ENCODE measurements at places on chromosomes 3 and 15.

GRCh38 chr3:48999085-48999858, 7.9 kb upstream of the WDR6 start:
- DNase-seq: no peak

DNA sequence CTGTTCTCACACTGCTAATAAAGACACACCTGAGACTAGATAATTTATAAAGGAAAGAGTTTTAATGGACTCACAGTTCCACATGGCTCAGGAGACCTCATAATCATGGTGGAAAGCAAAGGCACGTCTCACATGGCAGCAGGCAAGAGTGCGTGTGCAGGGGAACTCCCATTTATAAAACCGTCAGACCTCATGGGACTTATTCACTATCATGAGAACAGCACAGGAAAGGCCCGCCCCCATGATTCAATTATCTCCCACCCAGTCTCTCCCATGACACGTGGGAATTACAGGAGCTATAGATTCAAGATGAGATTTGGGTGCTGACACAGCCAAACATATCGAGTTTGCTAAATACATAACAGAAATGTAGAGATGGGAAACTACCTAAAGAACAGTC, 39.5 kb upstream of the DGKG start:
- DNase-seq: peak; percentile 66

GRCh38 chr3:22372292-22373062, 621.5 kb upstream of the ZNF385D start:
- peak; percentile 23 for DNase-seq

- peak; percentile 85 for DNase-seq
Observed at GRCh38 chr15:51077221-51078153, 17.2 kb downstream of the TNFAIP8L3 start.

- DNase-seq: no peak
Observed at GRCh38 chr3:163011596-163011995, 1515.0 kb downstream of the OTOL1 start.

DNA sequence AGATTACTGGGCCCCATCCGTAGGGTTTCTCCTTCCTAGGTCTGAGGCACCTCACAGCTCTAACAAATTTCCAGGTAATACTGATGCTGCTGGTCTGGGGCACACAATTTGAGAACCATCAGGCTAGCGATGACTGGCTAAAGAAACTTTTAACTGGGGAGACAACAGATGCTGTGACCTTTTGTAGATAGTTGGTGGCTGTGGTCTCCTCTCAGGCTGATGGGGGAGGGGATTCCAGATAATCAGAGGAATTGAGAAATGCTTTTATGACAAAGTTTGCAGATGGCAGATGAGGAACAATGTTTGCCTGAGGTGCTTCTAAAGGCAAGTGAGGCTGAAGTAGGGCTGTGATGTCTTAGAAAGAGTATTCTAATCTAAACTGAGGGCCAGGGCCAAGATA, 13.8 kb upstream of the CCR9 start:
- no peak for DNase-seq

GRCh38 chr15:89442671-89443307, 53.6 kb downstream of the RHCG start:
- DNase-seq: peak; percentile 75

DNA sequence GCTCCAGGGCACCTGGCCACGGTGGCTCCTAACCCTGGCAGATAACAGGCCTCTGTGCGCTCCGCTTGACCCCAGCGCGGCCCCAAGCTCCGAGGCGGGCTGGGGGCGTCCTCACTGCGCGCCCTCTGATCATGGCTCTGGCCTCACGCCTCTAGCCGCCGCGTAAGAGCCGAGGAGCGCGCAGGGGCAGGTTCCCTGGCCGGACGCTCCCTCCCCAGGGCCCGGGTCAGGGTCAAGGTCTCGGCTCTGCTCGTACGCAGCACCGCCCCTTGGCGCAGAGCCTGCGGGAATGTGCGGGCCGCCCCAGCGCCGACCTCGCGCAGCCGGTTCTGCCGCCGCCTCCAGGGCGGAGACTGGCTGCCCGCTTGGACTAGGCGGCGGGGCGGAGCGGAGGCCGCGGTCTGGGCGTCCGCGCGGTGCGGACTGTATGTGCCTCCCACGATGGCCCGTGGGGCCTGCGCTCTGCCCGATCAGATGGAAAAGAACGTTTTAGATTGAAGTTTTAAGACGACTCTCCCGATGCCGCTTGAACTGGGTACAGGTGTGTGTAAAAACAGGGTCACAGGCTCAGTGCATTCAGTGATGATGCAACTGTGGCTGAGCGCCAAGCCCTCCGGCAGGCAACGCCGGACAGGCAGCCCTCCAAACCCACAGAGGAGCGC, 40.8 kb downstream of the CHST14 start:
- peak; percentile 62 for DNase-seq

- no peak for DNase-seq
Observed at GRCh38 chr3:126886217-126886616, 96.7 kb upstream of the PLXNA1 start.

DNA sequence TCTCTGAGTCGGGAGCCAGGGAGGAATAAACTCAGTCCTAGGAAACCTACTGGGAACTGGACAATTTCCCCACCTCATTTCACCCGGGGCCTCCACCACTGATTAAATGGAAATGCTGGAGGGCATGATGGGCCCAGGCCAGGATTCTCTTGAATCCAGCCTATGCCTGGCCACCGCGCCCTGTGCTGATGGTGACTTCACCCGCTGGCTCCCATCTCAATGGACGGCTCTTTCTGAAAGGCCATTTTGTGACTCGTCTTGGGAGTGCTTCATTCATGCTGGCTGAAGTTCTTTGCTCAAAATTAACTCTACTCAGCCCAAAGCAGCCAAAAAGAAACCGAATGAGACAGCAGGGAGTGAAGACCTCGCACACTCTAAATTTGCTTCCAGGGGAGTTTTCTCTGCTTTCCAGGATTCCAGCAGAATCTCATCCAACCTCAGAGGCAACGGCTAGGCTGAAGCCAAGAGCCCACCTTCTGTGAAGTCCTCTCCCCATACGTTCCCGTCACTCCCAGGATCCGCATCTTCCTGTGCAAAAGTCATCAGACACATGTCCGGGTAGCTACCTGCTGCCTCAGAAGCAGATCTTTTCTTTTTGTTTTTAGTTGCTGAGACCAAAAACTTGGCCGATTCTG, 266.0 kb upstream of the ICE2 start:
- no peak for DNase-seq

DNA sequence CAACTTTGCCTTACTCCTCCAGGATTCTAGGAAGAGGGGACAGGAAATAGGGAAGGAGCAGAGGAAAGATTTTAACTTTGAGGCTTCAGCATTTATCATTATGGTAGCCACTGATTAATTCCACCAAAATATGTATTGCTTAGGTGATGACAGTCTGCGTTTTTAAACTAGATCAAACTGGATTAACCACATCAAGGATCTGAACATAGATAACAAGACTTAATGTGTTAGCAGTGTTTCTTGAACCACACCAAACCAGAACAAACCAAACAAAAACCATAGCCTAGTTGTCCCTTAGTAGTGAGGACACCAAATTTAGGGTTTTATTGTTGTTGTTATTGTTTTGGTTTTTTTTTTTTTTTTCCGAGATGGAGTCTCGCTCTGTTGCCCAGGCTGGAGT, 113.5 kb upstream of the LMOD3 start:
- no peak for DNase-seq

DNA sequence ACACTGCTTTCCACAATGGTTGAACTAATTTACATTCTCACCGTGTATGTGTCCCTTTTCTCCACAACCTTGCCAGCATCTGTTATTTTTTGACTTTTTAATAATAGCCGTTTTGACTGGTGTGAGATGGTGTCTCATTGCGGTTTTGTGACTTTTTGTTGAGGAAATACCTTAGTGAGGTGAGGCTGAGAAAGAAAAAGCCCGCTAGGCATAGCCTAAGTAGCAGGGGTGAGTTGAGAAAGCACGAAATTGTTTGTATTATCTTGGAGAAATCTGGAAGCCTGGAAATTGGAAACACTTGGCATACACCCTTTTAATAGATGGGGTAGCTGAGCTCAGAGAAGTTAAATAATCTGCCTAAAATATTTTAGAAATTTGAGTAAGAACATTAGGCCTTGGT, 61.5 kb upstream of the CFAP161 start:
- DNase-seq: no peak

GRCh38 chr3:52054661-52055511, 1.5 kb downstream of the DUSP7 start:
- DNase-seq: peak; percentile 42

DNA sequence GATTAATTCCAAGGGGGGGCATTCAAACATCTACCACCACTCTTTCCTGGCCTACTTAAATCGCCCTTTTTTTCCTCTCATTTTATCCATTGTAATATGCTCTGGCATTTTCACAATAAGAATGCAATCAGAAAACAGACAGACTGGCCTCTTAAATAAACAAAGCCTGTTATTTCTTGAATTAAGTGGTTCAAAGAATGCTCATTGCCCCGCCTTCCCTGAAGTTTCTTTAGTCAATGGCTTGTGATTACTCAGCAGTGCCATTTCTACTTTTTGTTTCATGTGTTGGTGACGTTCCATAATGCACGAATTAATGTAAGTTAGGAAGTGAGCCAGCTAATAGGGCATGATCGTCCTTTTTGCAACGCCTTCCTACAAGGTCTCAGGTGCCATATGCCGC, 68.0 kb downstream of the FBN1 start:
- DNase-seq: no peak

GRCh38 chr3:132237652-132238032, 79.6 kb upstream of the ACP3 start:
- DNase-seq: no peak

DNA sequence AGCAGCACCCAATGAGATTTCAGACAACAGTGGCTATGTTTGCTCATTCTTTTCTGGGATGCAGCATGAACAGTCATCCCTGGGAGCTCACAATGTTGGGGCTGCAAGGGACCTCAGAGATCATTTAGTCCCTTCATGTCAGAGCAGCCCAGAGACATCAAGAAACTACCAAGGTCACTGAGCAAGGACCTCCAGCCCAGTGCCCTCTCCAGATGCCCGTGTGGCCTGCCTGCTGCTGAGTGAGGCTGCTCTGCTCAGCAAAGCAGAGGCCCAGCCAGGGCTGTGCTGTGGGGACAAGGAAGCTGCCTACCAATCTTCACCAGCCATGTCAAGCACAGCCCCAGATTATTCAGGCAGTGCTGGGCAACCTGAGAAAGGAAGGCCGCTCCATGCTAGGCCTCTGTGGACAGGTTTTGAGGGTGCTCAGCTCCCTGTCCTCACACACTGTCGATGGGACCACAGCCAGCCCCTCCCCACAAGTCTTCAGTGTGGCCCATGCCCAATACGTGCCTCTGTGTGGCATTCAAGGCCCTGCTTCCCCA, 99.7 kb downstream of the DAPK2 start:
- no peak for DNase-seq

DNA sequence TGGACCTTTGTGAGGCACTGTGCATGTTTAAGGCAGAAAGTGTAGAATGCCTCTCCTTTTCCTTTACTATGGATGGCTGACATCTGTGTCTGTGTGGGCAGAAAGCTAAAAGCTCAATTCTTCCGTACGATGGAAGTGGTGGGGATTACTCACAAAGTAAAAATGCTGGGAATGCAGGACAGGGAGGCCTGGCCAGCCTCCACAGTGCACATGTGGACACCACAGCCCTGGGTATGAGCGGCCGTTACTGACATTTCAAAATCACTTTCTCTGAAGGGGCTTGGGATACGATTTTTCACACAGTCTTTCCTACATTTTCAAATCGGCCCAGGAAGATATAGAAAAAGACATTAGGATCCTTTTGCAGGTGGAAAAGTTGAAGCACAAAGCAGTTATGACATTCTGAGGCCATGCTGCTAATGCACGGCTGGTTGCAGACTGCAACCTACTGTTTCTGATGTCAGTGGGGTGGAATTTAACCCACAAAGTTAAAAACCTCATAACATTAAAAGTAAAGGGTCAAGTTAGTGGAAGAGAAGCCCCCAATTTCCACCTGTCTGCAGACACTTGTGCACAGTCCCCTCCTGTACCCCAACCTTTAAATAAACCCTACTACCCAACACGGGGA, 27.9 kb downstream of the EHD4 start:
- no peak for DNase-seq

GRCh38 chr3:43759297-43759782, 68.6 kb downstream of the ABHD5 start:
- peak; percentile 25 for DNase-seq

- DNase-seq: no peak
Observed at GRCh38 chr3:58585994-58586393, 8.8 kb upstream of the FAM107A start.

DNA sequence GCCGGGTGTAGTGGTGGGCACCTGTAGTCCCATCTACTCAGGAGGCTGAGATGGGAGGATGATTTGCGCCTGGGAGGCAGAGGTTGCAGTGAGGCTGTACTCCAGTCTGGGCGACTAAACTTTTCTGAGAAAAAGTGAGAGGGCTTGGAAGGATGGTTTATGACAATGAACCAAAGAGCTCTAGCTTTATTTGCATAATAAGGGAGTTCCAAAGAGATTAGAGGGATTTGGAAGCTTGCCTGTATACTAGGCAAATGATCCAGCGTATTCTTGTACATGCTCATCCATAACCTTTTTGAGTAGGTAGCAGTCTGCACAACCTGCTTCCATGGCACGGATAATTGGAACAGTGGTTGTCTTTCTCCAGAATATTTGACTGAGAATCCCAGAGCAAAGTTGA, 251.1 kb downstream of the CHL1 start:
- DNase-seq: no peak

DNA sequence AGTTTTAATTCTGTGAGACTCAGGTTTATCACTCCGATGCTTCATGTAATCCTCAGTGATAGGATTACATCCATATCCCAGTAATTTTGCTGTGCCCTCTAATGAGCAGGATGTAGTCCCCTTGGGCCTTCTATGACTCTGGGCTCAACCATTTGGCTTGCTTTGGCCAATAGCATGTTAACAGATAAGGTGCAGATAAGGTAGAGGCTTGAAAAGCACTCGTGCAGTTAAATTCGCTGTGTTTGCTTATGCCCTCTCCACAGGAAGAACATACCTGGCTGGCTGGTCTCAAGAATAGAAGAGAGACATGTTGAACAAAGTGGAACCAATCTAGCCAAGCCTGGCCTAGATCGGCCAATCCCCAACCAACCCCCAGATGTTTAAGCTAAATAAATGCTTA, 20.1 kb downstream of the CCDC13 start:
- DNase-seq: no peak

GRCh38 chr3:119702530-119703527, at the start of gene CFAP91:
Gene CFAP91, plus strand, starts transcription at chr3:119703022. Its CDS starts 77 bp downstream, at chr3:119703099.
- peak; percentile 98 for DNase-seq

DNA sequence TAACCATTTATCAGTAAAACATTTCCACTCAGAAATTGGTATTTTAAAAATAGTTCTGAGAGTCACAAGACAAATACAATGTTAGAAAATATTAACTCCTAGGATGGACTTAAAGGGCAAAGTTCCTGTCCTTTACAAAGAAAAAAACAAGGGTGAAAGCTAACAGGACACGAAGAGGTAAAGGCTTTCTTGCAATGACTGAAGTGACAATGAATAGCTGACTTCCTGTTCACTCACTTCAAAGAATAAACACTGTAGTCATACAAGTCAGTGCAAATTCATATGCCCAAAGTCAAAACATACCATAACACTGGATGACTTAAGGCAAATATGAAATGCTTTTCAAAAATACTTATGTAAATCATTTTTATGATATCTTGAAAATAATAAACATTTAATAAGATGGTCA, 1389.8 kb upstream of the ALCAM start:
- DNase-seq: no peak

- no peak for DNase-seq
Observed at GRCh38 chr3:43343185-43343584, 56.8 kb downstream of the SNRK start.

Measured in suppressor macrophage treated with lipopolysaccharide for 1 hour (primary cell).